Activated CD4-positive, CD25-positive, alpha-beta regulatory T cell (primary cell): ENCODE measurements at places on chromosomes 11 and 22.

GRCh38 chr11:60809249-60809648 is 24.1 kb downstream of the MS4A10 start:
- no peak for DNase-seq

DNA sequence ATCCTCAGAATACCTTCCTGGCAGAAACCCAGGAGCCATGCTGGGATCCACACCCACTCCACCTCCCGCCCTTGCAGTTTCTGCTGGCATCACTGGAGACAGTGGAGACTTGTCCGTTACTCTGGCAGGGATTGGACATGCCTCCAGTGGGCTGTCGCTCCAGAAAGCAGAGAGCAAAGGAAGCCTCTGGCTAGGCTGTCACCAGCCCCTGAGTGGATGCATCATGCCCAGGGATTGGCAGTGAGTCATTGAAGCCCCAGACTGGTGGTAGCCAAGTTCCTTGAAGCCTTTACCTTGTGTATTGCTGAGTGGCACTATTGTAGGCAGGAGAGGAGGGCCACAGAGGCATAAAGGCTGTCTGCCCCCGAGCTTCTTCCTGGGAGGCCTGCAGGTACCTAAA is 34.8 kb upstream of the E2F8 start:
- no peak for DNase-seq

- DNase-seq, result no peak
These were observed 409.5 kb downstream of the NXPE2 start for GRCh38 chr11:115087791-115088190.

GRCh38 chr11:114060392-114061047 is 1.0 kb downstream of the ZBTB16 start:
- DNase-seq, result no peak

- no peak for DNase-seq
These were observed 108.8 kb downstream of the MPPED1 start for GRCh38 chr22:43520632-43521039.

- no peak for DNase-seq
These were observed 510.2 kb downstream of the METTL15 start for GRCh38 chr11:28618416-28618815.

- no peak for DNase-seq
These were observed 30.4 kb downstream of the DUSP8 start for GRCh38 chr11:1541474-1542204.

- no peak for DNase-seq
These were observed 300.6 kb downstream of the DDX10 start for GRCh38 chr11:108965306-108966001.

GRCh38 chr11:97964332-97965004 is 1056.3 kb upstream of the CNTN5 start:
- no peak for DNase-seq

DNA sequence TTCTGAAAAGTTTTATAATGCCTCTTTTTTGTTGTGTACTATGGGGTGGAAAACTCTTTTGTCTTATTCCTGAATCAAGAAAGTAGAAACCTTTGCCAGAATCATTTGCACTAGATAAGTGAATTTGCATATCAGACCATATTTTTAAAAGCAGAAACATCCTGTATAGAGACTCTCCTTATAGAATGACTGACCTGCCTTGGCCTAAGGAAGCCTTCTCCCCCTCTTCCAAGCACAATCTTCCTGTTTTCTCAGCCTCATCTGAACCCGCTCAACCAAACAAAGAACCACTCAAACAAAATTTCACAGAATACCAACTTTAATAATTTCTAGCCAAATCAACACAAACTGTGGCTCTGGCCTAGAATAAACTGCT is 60.3 kb downstream of the SIK3 start:
- no peak for DNase-seq

DNA sequence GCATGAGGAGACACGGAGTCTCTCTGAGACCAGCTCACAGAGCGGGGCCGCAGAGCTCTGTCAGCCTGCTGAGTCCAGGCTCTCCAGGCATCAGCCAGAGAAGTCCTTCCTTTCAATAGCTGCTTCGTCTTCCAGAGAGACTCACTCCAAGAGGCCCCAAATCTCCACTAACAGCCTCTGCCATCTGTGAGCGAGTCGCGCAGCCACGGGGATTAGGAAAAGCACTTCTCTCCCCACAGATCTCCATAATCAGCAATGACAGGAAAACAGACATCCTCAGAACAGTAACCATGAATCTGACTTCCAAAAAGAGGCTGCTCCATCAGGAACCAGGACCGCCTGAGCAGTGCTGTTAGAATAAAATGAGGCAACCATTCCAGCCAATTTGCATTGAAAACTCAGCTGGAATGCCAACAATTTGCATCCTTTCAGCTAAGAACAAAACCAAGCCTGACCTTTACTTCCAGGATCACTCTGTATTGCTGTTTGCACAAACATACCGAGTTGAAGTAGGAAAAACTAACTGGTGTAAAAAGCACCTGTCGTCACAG is 65.4 kb downstream of the SMCO4 start:
- no peak for DNase-seq

- DNase-seq, result peak; percentile 34
These were observed 70.6 kb upstream of the EP300 start for GRCh38 chr22:41021613-41022454.

- DNase-seq, result no peak
These were observed 3.4 kb downstream of the OR9Q2 start for GRCh38 chr11:58192229-58192628.

DNA sequence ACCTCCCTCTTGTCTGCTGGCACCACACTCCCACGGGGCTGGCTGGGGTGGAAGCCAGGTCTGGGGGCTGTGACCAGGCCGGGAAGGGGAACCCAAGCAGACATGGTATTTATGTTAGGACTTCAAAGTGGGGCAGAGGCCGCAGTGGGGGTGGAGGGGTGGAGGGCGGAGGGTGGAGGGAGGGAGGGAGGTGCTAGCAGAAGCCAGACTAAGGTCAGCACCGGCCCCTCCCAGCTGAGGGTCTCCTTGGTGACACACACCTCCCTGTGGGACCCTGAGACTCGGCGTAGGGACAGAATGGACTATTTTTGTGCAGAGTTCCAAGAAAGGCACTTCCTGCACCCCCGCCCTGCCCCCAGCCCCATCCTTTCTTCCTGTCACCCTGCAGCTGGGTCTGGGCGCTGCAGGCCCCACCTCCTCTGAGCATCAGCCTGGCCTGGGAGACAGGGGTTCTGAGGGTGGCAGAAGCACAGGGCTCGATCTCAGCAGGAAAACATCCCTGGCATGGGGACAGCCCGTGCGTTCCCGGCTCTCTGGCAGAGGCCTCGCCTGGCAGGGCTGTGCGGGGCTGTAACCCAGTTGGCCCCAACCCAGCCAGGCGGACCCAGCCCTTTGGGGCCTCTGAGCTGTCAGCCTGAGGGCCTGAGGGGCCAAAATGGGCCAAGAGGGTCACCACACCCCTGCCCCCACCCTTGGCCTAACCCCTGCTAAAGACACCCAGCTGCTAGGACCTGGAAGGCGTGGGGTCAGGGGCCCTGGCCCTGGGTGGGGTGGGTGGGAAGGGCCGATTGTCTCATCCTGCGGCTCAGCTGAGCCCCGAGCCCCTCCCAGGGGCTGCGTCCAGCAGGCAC is 9.6 kb upstream of the CD248 start:
- peak; percentile 28 for DNase-seq

DNA sequence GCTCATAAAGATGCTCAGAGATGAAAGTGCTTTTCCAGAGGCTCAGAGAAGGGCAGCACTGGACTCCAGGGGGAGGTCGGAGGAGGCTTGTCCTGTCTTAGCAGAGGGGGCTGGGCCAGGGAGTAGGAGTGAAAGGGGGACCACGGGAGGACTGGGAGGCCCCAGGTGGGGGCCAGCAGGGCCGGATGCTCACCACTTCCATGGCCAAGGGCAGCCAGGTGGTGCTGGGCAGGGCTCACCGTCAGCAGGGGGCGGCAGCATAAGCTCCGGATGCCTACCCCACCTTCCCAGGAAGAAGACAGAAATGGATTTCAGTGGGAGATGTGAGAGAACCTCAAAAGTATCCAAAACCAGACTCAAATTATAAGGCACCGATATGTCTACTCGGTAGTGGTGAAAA is 11.0 kb downstream of the RAB36 start:
- no peak for DNase-seq

GRCh38 chr22:27075891-27076290 is 418.5 kb downstream of the MIAT start:
- DNase-seq, result no peak

- no peak for DNase-seq
These were observed 61.2 kb upstream of the ARHGAP20 start for GRCh38 chr11:110773442-110773841.

DNA sequence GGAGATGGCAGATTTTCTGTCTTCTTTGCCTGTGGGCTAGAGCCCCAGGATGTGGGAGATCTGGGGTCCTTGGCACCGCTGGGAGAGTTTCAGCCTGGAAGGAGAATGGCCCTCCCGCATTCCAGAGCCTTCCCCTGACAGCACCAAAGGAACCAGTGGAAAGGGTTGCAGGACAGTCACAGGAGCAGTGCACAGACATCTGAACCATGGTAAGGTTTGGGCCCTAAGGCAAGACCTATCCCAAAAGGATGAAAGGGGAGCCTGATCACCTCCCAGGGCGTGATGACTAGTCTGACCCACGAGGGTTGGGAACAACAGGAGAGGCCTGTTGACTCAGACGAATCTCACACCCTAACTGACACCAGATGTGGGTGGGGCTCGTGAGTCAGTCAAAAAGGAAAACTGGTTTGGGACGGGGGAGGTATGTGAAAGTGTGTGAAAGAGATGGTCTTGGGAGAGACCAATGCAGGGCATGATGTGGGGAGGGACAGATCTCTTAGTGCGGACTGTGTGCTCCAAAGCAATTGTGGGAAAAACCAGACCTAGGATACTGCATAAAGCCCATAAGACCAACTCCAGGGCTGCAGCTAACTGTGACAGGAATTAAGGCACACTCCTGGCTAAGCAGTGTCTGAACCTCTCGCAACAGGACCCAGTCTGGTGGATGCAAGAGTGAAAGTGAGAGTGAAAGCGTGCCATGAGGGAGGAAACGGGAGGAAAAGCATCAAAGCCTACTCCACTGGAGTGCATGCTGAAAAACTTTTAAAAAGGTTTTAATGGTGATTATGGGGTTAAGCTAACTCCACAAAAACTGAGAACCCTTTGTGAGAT is 39.1 kb upstream of the GLYAT start:
- DNase-seq, result no peak

DNA sequence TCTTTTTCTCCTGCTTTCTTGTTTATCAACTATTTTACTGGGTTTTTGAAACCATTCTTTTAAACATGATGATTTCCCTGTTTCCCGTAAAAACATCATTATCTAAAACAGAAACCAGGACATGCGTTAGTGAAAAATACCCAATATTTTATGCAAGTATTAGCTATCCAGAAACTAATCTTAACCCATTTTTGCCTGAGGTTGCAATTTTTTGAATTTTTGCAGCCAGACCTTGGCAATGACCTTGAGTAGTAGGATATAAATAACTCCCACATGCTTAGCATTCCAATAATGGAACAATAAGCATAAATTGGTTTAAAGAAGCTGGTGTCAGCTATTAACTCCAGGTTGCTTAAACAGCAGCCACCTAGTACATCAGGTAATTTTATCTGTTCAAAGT is 308.9 kb upstream of the ANO3 start:
- DNase-seq, result no peak

DNA sequence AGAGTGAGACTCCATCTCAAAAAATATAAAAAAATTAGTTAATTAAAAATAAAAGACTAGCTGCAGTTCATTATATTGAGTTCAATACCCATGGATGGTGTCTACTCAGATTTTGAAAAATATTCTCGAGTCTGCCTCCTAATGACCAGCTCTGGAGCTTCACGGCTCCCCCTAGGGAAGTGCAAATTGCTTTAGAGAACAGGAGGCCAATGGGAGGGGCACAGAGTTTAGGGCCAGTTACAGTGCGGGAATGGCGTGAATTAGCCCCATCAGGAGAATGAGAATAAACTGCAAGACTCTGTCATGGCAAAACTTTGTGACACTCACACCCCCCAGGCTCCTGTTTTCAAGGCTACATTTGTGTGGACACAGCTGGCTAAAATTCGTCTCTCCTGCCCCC is 4.6 kb downstream of the FGF4 start:
- no peak for DNase-seq

DNA sequence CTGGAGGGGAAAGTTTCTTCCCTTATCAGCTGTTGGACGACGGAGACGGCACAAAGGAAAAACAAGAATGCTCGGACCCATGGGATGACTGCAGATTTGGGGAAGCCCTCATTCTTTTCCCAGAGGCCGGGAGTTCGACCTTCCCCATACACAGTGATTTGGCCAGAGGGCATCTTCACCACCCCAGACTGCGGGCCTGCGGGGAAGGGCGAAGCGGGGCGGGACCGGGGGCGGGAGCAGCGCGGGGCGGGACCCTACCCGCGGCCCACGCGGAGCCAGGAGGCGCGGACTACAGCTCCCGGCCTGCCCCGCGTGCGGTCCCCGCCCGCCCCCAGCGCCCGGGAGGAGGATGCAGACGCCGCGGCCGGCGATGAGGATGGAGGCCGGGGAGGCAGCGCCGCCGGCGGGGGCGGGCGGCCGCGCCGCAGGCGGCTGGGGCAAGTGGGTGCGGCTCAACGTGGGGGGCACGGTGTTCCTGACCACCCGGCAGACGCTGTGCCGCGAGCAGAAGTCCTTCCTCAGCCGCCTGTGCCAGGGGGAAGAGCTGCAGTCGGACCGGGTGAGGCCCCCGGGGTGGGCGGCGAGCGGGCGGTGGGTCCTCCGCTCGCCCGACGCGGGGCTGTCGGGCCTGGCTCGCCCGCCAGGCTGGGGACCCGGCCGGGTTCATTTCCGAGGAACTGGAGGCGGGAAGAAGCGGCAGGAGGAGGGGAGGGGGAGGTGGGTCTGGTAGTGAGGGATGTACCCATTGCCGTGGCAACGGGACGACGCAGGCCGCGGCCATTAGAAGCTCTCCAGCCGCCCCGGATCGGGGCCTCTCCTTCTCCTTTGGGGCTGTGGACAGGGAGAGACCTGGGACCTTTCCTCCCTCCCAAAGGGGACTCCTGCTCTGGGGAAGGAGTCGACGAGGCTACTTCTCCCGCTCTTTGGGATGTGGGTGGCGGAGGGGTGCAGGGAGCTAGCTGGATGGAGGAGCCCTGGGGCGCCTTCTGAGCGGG is at the start of gene KCTD17:
TSS of gene KCTD17 (plus strand) at position 352 of the 995 bp plus-strand sequence. CDS start at position 371, 19 bp downstream.
- peak; percentile 57 for DNase-seq

GRCh38 chr11:118783724-118784495 is 7.1 kb downstream of the DDX6 start:
- no peak for DNase-seq

DNA sequence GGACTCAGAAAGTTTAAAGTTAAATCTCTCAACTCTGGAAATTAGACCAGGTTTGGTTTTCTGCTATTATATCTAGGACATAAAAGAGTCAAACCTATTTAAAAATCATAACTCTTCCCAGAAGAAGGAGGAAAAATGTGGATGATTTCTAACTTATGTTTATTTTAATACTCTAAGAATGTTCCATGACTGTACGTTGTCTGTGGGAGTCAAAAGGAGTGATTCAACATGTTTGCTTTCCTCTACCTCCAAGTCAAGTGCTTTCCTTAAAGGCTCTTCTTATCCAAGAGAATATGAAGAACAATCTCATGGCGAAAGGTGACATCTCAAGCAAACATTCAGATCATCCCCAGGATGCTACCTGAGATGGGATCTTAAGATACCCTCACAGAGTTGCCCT is 21.6 kb downstream of the OR51E1 start:
- DNase-seq, result no peak
